ENCODE measurements at places on chromosomes 7 and 10.

DNA sequence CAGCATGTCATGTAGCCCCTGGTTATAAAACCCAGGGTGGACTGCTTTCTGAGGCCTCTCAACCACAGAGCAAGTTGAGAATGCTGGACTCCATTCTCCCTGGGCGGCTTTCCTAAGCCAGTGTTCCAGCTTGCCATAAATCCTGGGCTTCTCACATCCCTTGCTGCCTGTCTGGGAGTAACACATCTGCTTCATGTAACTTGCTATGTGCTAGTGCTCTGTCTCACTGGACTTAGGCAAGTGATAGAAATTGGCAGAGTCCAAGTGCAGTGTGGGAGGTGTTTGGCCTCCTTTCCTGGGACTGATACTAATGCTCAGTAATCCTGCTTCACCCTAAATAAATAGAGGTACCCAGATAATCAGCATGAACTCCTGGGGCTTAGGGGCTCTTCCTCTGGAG lies 277.1 kb upstream of the POM121L12 start:
- DNase-seq: no peak

DNA sequence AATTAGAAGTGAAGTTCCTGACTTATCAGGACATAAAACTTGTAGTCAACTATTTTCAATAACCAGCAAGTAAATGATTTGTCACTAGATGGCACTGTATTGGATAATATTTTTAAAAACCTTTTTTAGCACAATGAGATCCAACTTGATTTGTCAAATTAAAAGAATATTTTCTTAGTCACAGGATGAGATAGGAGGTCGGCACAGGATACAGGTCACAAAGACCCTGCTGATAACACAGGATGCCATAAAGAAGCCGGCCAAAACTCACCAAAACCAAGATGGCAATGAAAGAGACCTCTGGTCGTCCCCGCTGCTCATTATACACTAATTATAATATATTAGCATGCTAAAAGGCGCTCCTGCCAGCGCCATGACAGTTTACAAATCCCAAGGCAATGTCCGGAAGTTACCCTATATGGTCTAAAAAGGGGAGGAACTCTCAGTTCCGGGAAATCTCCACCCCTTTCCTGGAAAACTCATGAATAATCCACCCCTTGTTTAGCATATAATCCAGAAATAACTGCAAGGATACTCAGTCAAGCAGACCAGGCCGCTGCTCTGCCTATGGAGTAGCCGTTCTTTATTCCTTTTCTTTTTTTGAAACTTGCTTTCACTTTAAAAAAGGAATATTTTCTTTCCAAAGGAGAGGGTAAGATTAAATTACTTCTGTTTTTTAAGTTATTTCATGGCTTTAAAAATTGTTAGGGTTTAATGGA lies 255.7 kb upstream of the MKLN1 start:
- DNase-seq: no peak

DNA sequence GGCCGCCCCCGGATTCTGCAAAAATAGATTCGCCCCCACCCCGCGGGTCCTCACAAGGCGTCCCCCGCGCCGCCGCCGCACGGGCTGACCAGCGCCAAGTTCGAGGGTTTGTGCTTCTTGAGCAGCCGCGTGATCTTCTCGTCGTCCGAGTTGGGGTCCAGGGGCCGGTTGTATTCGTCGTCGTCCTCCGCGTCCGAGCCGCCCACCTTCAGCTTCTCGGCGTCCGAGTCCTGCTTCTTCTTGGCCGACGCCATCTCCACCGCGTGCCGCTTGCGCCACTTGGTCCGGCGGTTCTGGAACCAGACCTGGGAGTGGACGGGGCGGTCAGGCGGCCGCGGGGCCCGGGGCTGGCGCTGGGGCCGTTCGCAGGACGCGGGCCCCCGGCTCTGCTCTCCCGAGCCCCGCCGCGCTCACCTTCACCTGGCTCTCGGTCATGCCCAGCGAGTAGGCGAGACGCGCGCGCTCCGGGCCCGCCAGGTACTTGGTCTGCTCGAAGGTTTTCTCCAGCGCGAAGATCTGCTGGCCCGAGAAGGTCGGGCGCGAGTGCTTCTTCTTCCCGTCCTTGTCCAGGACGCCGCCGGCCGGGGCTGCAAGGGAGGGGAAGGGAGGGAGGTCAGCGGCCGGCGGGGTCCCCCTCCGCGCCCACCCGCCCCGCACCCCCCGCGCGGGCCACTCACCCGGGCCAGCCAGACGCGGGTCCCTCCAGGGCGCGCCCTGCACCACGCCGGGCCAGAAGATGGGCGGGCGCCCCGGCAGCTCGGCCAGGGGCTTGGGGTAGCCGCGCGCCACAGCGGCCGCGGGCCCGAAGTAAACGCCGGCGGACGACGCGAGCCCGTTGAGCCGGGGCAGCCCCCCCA lies 853 bp downstream of the NKX6-2 start:
- no peak for DNase-seq

GRCh38 chr10:114825513-114826253 lies 4.1 kb downstream of the FHIP2A start:
- DNase-seq: no peak

GRCh38 chr10:86148117-86148516 lies 218.5 kb downstream of the GRID1 start:
- no peak for DNase-seq

- DNase-seq: no peak
Observed at GRCh38 chr10:49678827-49679479, 498 bp upstream of the C10orf53 start.
